Breast epithelium (tissue), 4 donors: ENCODE measurements at places on chromosomes 6 and 20. TPM values are rescaled to one million over a fixed set of nuclear protein-coding genes. Genes with fewer than 3 reads are reported as not detected.

The SLC17A5 gene
- 35.0 TPM for total RNA-seq

The C6orf47 gene
- 27.4 TPM for total RNA-seq

The RAB22A gene
- total RNA-seq, result 17.7 TPM

The TGM3 gene
- total RNA-seq, result not detected

The CALHM5 gene
- total RNA-seq, result 2.4 TPM

The PMEPA1 gene
- total RNA-seq, result 9.2 TPM

The KCNK16 gene
- not detected for total RNA-seq
